Panc1 (cell line): ENCODE measurements at places on chromosomes 1 and 21.
A peak's percentile ranks its signal among the peaks of the same experiment; 100 is the strongest.

- DNase-seq, result no peak
Measured at GRCh38 chr1:110638058-110638457, 31.9 kb upstream of the KCNA2 start.

DNA sequence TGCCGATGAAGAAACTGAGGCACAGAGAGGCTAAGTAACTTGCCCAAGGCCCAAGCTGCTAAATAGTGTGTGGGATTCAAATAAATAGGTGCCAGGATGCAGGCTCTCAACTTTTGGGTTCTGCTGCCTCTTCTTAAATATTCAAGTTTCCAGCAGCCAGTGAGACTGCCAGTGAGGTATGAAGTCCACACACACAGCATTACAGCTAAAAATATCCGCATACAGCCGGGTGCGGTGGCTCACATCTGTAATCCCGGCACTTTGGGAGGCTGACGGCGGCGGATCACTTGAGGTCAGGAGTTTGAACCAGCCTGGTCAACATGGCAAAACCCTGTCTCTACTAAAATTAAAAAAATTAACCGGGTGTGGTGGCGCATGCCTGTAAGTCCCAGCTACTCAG lies 78.4 kb upstream of the DIRAS3 start:
- no peak for DNase-seq

DNA sequence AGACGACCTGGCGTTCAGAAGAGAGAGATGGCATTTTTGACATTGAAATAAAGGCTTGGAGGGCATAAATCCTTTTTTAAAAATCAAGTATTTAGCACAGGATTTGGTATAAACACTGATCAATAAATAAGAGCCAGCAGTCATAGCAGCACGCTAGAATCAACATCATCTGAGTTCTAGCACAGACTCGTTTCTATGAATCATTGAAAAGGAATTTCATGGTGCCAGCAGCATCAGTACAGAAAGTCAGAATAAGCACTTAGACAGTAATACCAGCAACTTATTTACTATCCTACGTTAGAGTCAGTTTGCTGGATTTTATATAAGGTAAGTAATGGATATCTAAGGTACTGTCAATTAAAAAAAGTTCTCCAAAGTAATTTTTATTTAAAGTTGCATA lies 119.3 kb downstream of the HLCS start:
- no peak for DNase-seq

DNA sequence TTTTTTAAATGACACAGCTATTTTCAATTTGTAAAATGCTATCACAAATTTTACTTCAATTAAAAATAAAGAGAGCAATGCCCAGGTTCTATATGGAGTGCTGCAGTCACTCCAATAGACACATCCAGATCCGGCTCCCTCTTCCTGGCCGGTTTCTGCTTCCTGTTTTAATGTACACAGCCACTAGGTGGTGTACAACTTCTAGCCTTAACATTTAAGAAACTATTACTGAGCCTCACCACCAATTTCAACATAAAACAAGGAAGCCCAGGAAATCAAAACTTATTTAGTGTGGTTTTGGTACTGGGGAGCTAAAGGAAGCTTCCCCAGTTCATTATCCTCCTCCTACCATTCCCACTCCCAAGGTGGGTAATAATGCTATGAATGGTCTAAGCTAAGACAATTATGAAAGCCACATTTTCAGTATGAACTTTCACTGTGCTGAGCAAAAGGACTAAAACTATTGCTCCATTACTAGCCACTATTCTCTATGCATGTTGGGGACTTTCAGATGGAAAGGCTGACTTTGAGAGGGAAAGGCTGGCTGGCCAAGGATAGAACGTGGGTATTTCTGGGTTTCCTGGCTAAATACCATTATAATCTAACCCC lies 25.5 kb upstream of the MTMR11 start:
- peak; percentile 51 for DNase-seq

DNA sequence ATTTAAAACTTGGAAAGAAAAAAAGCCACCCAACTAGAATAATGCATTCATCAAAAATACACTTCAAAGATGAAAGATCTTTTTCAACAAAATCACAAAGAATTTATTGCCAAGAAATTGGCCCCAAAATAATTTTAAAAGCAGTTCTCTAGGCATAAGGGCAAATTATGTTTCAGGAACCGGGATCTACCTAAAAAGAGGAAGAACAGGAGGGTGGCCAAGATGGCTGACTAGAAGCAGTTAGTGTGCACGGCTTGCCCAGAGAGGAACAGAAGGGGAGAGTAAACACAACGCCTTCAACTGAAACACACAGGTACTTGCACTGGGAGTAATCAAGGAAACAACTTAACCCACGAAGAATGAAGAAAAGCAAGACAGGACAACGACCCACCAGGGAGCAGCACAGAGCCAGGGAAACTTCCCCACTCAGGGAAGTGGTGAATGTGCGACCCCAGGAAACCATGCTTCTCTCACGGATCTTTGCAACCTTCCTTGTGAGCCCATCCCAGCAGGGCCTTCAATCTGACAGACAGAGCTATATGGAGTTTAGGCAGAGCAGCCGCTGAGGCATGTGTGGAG lies 46.1 kb downstream of the ACKR1 start:
- no peak for DNase-seq

DNA sequence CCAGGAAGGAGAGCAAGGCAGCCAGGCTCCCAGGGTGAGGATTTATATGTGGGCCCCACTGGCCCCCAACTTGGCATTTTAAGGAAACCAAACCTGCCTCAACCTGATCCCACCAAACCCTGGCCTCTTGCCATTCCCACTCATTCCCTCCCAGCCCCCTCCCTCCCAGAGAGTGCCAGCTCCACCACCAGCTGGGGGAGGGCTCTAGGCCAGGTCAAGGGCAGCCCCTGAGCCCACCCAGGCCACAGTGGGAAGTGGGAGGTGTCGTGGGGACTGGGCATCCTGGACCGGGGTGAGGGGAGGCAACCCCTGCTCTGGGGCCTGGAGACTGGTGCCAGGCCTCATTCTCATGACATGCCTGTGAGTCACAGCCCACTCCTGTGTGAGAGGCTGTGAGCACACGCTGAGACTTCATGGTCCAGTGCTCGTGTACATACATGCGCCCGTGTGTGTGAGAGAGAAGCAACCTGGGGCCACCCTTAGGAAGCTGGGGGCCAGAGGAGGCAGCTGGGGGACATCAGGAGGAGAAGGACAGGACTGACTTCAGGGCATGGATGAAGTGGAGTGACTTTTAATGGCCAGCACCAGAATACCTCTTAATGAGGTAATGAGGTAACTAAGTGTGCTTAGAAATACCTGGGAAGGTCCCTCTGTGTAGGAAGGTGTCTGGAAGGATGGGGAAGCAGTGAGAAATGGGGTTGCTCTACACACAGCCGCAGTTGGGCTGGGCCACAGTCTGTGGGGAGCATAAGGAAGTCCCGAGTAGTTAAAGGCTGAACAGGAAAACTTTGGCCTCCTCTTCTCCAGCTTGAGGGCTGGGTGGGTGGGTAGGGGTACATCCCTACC lies at the start of gene S100A2:
S100A2 (minus strand) TSS at position 316 of the 846 bp plus-strand sequence. CDS start 1,967 bp downstream, outside the sequence.
- DNase-seq, result peak; percentile 85

DNA sequence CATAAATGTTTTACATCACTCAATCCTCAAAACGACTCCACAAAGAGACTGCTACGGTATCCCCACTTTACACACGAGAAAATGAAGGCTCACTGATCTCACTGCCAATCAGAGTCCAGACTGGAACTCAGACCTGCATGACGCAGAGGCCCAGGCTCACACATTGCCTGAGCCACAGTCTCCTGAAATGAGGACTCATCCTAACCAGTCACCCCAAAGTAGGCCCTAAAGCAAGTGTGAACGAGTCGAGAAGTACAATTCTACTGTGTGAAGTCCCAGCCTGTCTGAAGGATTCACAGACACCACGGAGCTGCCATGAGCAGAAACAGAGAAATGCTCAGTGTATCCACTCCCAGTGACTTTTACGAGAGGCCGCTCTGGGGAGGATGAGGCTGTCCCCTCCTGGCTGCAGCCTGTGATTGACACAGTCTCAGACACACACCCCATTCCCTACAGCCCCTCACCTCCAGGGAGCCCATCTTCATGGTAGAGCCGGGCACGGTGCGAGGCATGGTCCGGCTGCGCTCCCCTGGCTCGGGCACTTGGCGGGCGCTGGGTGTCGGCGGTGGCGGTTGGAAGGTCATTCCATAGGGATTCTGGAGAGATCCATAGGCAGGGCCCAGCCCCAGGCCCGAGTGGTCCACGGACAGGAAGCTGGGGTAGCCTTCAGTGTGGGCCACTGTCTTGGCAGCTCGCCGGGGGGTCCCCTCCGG lies 26.7 kb upstream of the COL16A1 start:
- no peak for DNase-seq

GRCh38 chr1:2451741-2452140 lies 24.3 kb upstream of the PLCH2 start:
- DNase-seq, result peak; percentile 83

DNA sequence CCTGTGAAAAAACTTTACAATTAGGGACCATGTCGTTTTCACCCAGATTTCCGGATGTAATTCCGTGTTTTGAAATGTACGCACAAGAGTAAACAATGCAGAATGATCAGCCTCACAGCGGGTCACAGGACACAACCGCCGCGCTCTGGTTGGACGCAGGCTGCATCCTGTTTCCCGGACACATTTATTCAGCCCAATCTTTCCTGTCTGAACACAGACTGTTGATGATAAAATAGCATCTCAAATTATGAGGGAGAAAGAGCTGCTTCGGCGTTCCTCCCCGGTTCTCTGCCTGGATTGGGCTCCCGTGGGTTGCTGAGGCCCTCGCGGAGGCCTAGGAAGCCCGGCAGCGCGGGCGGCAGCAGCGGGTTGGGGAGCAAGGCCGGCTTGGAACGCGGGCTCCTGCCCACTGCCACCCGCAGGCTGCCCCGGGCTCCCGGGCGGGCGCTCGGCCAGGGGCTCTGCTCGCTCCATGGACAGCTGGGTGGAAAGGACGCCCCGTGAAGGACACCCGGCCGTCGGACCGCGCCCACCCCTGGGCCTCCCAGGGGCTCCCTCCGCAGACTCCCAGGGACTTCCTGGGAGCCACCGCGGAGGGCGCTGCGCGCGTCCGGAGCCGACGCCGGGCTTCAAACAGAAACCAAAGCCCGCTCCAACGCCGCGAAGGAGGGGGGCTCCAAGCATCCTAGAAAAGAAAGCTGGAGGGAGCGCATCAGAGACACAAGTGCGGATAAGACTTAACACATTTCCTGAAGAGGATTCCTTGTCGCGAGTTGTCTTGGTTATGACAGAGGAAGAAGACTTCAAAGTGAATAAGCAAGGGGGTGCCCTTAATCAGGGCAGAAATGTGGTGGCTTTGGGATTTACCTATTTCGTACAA lies 122.3 kb downstream of the ESRRG start:
- peak; percentile 57 for DNase-seq

- no peak for DNase-seq
Measured at GRCh38 chr1:193979219-193979618, 792.8 kb upstream of the B3GALT2 start.

GRCh38 chr1:222335586-222335985 lies 212.3 kb downstream of the HHIPL2 start:
- no peak for DNase-seq
